Inflammatory macrophage treated with lipopolysaccharide for 1 hour (primary cell): ENCODE measurements at places on chromosomes 2 and 18.
A peak's percentile ranks its signal among the peaks of the same experiment; 100 is the strongest.

- no peak for DNase-seq
These were observed 383.0 kb upstream of the DCC start for GRCh38 chr18:51957001-51957400.

DNA sequence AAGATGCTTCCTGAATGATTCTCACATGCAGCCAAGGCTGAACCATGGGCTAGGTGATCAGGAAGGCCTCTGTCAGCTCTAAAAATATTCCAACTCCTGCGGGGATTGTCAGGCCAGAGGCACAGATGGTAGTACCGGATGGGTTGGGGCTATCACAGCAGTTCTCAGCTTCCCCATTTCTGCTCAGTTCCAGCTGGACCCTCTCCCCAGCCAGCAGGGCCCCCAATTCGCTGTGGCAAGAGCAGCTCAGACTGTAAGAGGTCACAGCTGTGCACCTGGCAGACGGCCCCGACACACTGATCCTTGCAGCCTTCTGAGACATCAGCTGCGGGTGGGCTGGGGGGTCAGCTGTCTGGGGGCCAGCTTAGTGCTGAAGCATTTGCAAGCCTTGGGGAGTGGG, 43.6 kb upstream of the TCF7L1 start:
- no peak for DNase-seq

- peak; percentile 87 for DNase-seq
These were observed 1.0 kb upstream of the NFATC1 start for GRCh38 chr18:79394534-79395307.

DNA sequence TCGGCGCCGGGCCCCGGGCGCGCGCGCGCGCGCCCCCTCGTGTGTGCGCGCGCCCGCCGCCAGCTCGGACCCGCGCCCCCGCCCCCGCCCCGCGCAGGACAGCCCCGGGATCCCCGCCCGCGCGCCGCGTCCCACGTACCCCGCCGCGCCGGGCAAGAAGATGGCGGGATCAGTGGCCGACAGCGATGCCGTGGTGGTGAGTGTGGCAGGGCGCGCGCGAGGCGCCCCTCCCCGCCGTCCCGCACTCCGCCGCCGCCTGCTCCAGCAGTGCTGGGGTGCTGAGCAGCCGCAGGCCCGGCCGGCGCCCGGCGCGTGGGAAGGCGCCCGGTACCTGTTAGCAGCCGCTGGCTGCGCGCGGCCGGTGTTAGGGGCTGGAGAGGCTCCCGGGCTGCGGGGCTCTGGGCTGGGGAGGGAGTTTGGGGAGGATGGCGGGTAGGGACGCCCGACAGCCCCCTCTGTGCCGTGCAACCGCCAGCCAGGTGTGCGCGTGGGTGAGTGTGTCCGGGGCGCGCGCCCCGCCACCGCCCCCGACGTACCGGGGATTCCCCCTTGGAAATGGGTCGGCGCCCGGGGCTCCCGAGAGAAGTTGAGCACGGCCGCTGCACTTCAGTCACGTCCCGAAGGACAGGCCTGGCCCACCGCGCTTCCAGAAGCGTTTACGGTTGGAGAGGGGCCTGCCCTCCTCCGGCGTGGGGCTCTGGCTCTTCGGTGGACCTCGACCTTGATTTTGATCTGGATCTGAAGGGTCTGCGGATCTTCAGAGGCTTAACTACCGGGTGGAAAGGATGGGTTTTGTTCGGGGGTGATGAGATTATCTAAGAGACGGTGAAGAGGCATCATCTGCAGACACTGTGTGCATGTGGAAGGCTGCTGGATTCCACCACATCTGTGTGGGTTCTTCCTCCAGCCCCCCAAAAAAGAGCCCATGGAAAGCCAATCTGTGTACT, 697 bp downstream of the LGALSL start:
- no peak for DNase-seq

GRCh38 chr2:214651451-214651850, 158.0 kb downstream of the BARD1 start:
- no peak for DNase-seq

- no peak for DNase-seq
These were observed 52.3 kb downstream of the ZEB2 start for GRCh38 chr2:144467502-144468137.

GRCh38 chr2:151891566-151892194, 63.5 kb upstream of the ARL5A start:
- no peak for DNase-seq

GRCh38 chr18:41703744-41704530, 251.1 kb upstream of the PIK3C3 start:
- no peak for DNase-seq

- DNase-seq = no peak
These were observed 19.0 kb downstream of the SETBP1 start for GRCh38 chr18:44699572-44700261.

- DNase-seq = no peak
These were observed 815.1 kb downstream of the CPS1 start for GRCh38 chr2:211371465-211371864.

DNA sequence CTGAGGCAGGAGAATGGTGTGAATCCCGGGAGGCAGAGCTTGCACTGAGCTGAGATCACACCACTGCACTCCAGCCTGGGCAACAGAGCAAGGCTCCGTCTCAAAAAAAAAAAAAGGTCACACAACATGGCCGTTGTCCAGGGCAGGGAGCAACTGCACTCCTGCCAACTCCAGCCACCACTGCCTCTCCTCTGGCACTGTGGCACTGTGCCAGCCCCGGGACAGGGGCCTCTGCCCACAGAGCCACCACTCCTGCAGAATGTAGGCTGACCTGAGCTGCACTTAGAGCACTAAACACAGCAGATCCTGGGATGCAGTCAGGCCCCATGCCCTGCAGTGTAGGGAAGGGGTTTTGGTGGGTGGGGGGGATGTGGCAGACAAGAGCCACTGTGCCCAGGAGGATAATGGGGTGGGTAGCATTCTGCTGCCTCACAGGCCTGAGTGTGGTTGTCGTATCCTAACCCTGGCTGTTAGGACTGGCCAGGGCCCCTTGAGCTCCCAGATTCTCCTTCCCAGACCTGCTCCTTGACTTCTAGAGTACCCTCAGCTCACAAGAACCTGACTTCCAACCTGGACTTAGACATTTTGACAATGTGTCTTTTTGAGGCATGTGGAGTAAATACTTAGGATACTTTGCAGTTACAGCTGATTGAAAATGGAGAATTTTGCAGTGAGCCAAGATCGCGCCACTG, 69.4 kb upstream of the SH3RF3 start:
- DNase-seq = no peak

DNA sequence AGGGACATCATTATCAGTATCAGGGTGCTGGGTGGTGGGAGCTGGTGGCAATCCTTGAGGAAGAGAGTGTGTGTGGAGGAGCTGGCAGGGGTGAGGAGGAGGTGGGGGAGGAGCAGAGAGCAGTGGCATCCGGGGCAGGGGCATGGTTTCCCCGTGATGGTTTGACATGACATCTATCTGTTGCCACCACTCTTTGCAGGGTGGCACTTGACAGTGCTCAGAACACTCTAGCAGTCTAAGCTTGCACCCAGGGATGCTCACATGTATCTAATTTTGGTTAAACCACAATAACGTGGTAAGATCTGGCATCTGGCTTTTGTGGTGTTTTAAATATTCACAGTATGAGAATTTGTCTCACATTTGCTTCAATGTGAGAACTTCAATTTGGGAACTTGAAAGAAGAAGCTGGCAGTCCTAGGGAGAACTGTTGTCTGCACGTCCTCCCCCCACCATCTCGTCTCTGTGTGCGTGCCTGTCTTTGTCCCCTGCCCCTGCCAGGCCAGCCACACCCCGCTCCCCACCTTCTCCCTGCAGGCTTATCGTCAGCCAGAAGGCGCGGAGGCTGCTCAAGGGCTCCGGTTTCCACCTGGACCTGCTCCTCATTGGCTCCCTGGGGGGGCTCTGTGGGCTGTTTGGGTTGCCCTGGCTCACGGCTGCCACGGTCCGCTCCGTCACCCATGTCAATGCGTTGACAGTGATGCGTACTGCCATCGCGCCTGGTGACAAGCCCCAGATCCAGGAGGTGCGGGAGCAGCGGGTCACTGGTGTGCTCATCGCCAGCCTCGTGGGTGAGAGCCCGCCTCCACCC, 11.7 kb downstream of the SLC4A3 start:
- no peak for DNase-seq
